Suppressor macrophage (primary cell): ENCODE measurements at places on chromosomes 4 and X.
A peak's percentile ranks its signal among the peaks of the same experiment; 100 is the strongest.

GRCh38 chr4:6660430-6660829 is 19.9 kb downstream of the MRFAP1 start:
- DNase-seq = no peak

DNA sequence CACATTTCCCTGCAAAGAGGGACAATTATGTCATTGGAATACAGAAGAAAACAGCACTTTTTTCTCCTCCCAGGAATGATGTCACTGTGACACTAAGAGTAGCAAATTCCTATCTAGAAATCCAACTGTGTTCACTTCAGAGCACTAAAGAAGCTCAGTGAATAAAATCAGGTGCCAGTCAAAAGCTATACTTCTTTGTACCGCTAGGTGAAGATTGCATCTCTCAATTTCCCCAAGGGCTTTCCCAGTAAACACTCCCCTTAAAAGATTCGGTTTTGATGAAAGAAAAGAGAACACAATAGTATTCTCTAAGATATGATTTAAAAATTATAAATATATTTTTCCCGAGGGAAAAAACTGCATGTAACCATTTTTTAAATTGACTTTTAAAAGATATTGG is 104.7 kb upstream of the MID1 start:
- no peak for DNase-seq

GRCh38 chrX:6383488-6383887 is 151.4 kb downstream of the VCX3A start:
- no peak for DNase-seq

DNA sequence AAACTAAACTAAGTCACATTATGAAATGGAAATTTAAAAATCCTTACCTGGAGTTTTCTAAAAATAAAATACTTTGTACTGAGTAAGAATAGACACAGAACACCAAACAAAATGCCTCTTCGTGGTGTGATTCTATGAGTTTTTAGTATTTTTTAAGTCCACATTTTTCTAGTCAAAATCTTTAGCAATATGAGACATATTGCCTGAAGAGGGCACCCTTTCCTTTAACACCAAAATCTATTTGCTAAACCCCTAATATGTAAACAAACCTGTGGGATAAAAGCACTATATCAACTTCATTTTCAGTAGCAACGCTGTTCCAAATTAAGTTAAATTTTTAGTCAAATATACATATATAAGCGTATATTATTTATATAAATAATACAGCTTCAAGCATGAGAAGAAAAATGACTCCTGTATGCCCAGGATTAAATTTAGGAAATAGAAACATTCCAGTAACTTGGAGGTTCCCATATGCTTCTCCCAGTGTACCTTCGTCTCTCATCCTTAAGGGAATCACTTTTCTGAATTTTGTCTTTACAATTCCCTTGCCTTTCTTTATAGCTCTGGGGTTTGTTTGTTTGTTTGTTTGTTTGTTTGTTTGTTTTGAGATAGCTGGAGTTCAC is 23.0 kb upstream of the PGM2 start:
- peak; percentile 42 for DNase-seq

- no peak for DNase-seq
Observed at GRCh38 chr4:108762559-108763225, at the start of gene ETNPPL. ETNPPL (minus strand) TSS chr4:108763053; CDS start chr4:108762898, 155 bp downstream.

DNA sequence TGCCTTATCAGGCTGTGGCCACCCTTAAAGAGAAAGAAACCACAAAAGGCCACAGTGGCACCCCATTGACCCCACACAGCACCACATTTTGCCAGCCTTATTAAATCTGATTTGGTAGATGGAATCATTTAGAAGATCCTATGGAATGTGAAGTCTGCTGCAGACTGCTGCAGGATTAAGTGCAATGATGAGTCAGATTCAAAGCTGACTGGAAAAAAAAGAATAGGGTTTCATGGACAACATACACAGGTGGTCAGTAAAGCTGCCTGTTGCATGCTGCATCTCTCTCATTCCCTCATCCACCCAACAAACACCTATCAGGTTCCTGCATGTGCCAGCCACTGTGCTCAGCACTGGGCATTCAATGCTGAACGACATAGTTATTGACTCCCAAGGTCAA is 56.6 kb downstream of the CHST7 start:
- no peak for DNase-seq

DNA sequence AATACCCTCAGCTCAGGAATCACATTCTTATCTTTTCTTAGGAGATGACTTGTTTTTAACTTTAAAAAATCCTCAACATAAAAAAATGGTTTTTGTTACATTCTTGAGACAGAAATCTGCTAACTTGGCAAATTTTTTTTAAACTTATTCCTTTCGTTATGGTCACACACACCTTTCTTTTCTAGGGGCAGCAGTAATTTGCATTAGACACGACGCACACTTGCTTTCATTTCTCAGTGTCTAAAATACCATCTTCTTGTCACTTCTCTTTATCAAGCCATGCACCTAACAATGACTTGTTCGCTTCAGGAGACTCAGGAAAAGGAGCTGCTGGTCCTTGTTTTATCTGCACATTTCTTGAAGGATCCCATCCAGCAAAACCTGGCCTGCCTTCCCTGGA is 112.6 kb upstream of the TBL1X start:
- no peak for DNase-seq

GRCh38 chr4:87026800-87027495 is 92.1 kb downstream of the AFF1 start:
- peak; percentile 49 for DNase-seq

GRCh38 chr4:168693750-168694490 is 197.1 kb downstream of the PALLD start:
- DNase-seq = no peak

DNA sequence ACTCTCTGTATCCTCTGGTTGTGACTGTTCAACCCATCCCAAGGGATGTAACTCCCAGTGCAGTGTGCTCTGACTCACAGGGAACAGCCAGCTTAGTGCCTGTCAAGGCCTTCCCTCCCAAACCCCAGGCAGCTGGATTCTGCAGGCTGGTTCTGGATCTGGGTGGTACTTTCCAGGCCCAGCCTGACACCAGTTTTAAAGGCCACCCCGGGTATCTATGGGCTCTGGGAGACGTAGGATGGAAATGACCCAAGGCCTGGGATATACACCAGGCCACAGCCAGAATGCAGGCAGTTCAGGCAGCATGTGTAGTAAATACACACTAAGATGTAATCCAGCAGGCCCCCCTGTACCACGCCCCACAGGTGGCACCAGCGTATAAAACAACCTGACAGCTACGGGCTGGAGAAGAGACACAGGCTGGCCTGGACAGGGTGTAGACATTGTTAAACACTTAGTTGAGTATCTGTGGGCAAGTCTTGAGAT is 64.2 kb downstream of the SPINK2 start:
- no peak for DNase-seq

GRCh38 chr4:71269233-71269632 is 69.6 kb upstream of the SLC4A4 start:
- no peak for DNase-seq

DNA sequence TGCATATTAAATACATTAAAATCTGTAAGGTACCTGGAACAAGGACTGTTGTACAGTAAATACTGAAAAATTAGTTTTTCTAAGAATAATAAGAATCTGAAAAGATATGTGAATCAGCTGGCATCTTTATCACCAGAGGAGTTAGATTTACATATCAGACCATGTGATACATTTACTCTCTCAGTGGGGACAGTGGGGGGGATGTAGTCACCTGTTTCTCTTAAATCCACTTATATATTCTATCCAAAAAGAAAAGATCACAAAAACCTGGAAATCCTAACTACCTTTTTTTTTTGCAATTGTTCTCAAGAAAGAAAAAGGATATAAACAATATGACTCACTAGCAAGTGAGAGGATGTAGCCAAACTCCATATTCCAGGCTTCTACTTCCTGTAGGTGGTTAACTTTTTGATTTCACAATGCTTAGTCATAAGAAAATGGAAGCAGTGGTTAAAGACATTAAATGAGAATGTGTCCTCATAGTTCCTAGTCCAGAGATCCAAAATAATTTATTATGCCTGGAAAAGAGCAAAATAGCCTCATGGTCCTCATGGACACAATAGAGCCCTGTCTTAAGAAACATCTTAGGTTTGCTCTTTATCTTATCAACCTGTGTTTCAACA is 22.5 kb upstream of the MYOZ2 start:
- peak; percentile 55 for DNase-seq

- no peak for DNase-seq
Observed at GRCh38 chr4:54098375-54098774, 1.6 kb upstream of the GSX2 start.

DNA sequence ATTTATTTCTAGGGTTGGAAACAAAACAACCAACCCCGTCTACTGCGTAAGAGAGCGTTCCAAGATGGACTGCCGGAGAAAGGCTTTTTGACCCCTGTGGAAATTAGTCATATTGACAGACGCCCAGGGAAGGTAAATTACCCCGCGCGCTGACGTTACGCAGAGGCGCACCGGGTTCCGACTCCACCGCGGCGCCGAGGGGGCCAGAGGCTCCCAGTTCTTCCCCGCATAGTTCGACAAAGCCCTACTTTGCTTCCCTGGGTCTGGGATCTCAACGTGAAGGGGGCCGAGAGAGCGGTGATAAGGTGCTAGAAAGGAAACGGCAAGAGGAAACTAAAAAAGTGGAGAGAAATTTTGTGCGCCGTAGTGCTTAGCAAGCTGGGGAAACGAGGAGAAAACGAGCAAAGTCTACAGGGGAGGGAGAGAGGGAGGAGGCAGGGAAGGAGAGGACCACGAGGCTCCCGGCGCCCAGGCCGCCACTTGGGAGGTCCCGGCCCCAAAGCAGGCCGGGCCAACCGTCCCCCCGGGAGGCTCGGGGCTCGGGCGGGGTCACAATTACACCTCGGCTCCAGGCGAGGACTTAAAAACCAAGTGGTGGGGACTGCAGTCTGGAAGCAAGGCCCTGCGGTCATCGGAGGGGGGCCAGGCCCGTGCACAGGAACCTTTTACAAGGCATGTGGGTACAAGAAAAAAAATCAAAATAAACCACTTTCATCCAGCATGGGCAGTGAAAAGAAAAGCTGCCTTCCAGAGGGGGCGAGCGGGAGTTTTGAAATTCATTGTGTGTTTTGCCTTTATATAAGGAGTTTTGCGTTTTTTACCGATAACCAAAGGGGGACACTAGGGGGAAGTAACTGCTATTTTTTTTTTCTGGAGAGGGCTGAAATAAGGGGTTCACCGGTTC is 13.2 kb downstream of the HAND2 start:
- no peak for DNase-seq

- DNase-seq = peak; percentile 94
Observed at GRCh38 chr4:78749972-78750727, 26.0 kb upstream of the BMP2K start.

DNA sequence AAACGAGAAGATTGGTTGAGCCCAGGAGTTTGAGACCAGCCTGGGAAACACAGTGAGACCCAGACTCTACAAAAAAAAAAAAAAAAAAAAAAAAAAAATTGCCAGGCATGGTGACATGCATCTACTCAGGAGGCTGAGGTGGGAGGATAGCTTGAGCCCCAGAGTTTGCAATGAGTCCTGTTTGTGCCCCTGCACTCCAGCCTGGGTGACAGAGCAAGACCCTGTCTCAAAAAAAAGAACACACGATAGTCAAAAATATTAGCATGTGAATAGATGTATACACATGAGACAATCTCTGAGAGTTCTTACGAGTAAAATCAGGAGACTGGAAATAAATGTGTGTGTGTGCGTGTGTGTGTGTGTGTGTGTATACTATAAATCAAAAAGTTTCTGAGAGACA is 966.3 kb downstream of the FSTL5 start:
- no peak for DNase-seq

- DNase-seq = no peak
Observed at GRCh38 chrX:10619425-10620046, 849 bp downstream of the MID1 start.

DNA sequence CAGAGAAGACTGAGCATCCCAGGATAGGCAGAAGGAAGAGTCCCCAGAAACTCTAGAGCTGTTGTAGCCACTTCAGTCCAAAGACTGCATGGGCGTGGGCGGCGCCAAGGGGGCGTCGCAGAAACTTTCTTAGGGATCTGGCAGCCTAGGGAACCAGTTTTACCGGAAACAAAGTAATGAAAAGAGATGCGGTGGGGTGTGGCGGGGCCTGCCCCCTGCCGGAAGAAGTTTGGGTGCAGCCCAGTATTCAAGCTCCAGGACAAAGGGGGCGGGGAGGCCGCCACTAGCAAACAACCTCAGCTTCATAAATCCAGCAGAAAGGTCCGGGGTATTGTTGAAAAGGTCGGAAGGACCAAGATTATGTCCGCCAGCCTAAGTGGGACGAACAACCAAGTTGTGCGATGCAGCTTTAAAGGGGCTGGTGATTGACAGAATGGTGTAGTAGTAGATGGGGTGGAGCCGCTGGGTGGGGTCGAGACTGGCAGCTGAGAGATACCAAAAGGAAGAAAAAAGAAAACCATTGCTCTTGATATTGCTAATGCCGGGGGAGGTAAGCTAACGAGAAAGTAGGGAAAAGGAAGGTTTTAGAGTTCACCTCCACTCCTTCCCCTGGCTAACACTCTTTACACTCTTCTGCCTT is 190.5 kb downstream of the RRAGB start:
- DNase-seq = peak; percentile 70

DNA sequence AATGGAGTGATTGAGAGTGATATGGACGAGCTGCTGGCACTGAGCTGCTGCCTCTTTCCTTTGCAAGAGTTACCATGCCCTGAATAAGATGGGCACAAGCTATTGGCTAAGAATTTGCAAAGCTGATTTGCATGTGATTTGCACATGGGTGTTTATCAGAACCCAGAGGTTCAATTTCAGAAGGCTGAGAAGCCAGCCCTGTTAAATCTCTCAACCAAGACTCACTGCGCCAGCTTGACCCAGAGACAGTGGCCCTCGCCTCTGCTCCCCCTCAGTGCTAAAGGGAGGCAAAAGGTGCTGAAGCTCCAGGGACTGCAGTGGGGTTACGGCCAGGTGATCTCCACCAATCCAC is 701 bp downstream of the ARHGAP4 start:
- DNase-seq = peak; percentile 34

- no peak for DNase-seq
Observed at GRCh38 chrX:38893441-38893840, 92.2 kb downstream of the MID1IP1 start.

DNA sequence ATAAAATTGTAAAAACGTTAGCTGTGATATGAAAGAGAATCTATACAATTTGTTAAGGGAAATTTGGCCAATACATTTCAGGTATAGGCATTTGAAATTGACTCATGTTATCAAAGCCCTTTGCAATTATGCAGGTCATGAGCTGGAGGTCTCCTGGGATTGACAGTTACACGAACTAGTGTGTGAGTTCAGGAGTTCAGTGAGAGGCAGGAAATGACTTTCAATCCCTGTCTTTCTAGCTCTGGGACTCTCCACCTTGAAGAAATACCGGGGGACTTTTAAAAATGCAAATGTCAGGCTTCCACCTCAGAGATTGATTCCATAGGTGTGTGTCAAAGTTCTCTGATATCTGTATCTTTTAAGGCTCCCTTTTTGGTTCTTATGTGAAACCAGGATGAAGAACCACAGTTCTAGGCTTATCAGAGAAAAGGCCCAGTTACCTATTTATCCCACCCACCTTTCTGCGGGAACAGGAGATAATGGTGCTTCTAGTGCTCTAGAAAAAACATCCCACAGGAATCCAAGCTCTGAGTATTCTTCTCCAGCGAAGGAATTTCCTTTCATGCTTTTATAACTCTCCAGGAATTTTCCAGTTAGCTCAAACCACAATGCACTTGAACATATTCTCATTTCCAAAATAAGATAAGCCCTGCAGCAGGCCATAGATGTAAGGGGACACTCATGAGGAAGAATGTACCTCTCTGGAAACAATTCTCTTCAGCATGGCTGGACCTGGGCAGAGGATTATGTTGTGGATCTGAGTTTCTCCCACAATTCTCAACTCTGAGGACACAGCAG is 501.0 kb downstream of the IDS start:
- no peak for DNase-seq

- DNase-seq = no peak
Observed at GRCh38 chrX:21166272-21166982, 207.8 kb upstream of the CNKSR2 start.

- DNase-seq = no peak
Observed at GRCh38 chrX:30957753-30958152, 68.7 kb upstream of the TAB3 start.
